ENCODE measurements at places on chromosomes 6 and 20.

GRCh38 chr20:57381596-57382503, 9.3 kb upstream of the RBM38 start:
- DNase-seq: no peak

DNA sequence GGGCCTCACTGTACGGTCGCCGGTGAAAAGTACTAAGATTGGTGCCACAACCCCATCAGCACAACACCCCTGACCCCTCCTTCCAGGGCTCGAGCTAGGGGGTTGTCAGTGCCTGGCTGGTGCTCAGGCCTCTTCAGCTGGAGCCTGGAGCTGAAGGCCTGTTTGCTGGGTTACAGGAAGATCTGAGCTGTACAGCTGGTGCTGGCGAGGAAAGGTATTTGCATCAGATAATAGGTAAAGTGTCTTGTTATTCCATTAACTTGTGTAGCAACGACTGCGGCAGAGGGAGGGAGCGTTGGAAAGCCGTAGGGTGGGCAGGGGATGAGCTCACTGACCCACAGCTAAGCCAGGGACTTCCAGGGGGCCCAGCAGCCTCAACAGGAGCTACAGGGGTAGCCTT, 15.8 kb upstream of the SIRPA start:
- DNase-seq: no peak

GRCh38 chr20:15760001-15760621, 813.1 kb downstream of the KIF16B start:
- no peak for DNase-seq

- DNase-seq: no peak
Measured at GRCh38 chr20:11919581-11919980, 1.9 kb downstream of the BTBD3 start.

- DNase-seq: no peak
Measured at GRCh38 chr6:27121640-27122039, 125.9 kb upstream of the PRSS16 start.

- no peak for DNase-seq
Measured at GRCh38 chr20:8796088-8796660, 272.7 kb upstream of the PLCB4 start.

DNA sequence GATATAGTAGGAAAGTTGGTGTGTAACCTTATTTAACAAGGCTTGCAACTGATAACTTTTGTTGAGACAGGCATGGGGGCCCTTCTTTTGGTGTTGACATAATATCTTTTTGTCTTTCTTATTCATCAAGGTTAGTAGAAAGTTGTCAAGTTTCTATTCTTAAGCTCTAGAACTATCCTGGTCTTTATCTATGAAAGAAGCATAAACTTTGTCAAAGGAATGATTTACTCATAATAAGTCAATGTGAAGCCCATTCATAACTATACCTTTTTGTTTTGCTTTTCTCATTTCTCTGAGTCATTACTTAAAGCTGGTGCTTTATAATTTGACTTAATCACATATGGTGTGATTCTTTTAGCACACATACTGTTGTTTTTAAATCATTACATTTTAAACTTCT, 312.4 kb downstream of the UTRN start:
- DNase-seq: no peak

DNA sequence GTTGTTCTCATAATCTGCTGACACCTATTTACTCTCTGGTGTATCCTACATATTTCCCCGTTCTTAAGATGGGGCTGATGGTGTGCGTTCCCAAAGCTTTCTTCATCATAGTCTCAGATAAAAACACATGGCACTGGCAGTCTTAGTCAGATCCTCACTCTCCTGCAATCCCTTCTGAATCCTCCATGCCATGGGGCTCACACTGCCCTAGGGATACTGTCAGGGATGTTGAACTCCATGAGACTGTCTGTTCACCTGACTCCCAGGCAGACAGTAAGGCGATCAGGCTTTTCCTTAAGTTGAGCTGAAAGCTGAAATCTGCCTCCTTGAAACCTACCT, 76.0 kb downstream of the SLX4IP start:
- no peak for DNase-seq

DNA sequence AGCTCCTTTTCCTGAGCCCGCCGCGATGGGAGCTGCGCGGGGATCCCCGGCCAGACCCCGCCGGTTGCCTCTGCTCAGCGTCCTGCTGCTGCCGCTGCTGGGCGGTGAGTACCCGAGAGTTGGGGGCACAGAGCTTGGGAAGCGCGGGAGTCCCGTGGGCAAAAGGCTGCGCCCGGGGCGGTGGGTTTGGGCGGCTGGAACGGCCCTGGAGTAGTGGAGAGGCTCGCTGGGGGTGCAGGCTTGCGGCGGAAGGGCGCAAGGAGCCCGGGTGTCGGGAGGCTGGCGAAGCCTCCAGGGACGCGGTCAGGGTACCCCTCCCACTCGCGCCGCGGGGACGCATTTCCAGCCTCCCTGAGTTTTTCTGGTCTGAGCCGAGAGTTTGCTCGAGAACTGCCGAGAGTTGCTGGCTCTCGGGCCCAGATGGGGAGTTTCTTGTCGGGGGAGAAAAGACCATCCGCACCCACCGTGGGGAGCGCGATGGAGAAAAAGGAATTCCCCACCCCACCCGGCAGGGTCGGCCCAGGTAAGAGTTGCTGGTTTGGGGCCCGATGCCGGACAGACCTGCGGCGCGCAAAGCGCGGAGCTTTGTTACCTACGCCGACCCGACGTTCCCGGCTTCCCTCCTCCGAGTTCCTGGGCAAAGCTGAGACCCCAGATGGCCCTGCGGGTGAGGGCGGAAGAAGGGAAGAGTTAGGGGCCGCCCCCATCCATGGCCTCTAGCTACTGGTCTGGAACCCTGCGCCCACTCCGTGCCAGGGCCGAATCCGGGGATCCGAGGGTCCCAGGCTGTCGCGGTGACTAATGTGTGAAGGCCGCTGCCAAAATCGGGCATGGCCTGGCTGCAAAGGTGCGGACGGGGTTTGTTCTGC, 584 bp downstream of the PTK7 start:
- DNase-seq: no peak

- DNase-seq: no peak
Measured at GRCh38 chr6:150204705-150205472, 62.0 kb downstream of the PPP1R14C start.

DNA sequence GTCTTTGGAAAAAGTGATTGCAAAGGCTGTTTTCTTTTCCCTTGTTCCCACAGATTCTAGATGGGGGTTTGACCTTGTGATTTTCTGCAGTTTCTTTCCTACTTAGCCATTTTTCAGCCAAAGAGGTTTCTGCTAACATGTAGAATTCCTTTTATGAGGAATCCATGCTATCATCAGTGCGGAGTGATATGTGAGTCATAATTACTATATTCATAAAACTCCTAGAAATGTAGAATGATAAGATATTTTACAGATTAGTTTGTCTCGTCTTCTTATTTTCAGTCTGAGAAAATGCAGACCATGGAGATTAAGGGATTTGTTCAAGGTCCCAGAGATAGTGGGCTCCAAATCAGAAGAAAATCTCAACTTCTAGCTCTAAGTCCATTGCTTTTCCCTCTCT, 98.6 kb downstream of the KCNQ5 start:
- DNase-seq: no peak

GRCh38 chr6:3035397-3035796, 32.9 kb upstream of the RIPK1 start:
- no peak for DNase-seq

GRCh38 chr20:13900496-13900895, 89.9 kb downstream of the SEL1L2 start:
- DNase-seq: no peak

DNA sequence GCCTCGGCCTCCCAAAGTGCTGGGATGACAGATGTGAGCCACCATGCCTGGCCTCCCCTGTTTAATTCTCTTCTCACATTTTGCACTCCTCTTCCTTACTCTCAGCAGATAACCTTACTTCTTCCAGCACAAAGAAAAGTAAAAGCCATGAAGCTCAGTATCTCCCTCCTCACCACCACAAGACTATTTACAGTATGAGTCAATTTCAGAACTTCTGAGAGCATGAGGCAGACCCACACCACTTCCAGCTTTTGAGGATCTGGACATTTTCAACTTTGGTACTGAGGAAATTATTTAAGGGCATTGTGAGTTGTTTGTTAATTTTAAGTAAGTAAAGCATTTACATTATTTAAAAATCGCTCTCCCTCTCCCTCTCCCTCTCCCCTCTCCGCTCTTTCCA, 8.0 kb upstream of the SNX3 start:
- DNase-seq: no peak

DNA sequence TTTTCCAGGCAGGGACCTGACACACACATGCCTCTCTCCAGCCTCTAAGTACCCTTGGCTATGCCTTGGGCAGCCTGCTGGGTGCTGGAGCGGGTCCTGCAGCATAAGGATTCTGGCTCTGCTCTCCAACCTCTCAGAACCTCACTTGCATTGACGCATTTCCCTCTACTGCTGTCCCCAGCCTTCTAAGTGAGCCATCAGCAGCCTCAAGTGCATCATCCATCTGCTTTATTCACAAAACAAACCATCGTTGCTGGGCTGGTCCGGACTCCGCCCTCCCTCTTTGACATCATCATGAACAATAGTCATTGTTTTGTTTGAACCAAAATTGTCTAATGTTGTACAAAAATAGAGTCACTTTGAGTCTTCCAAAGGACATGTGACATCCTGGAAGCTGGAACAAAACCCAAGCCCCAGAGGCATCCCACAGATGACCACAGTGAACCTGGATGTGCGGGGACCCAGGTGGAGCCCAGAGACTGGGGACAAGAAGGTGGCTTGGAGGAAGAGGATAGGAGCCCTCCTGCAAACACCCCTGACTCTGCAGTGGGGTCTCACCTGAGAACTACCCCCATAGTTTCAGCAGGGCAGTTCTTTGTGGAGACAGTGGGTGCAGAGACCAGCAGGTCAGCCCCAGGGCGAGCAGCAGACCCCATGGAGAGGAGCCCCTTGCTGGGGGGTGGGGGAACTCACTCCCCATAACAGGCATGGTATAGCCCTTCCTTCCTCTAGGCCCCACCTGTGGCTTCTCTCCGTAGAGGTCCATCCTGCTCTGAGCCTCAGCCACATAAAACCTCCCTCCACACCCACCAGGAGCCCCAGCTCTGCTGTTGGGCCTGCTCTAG, 230.1 kb downstream of the SYNDIG1 start:
- peak; percentile 23 for DNase-seq

- no peak for DNase-seq
Measured at GRCh38 chr20:56788671-56789610, 159.8 kb downstream of the TFAP2C start.

GRCh38 chr6:34510299-34510698, 44.4 kb downstream of the PACSIN1 start:
- DNase-seq: no peak

DNA sequence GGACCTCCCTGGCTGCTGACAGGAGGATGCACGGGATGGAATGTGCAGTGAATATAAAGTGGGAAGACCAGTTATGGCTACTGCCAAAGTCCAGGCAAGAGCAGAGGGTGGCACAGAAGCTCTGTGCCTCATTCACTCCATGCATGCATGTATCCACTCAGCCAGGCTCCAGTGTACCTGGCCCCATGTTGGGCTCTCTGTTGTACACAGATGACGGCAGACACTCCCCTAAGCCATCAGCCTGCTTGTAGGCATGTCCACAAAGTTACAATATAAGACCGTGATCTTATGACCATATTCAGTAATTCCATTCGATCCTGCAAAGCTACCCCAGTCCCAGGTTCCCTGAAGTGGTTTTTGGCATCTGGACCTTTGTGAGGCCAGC, 116.8 kb downstream of the PREX1 start:
- no peak for DNase-seq

DNA sequence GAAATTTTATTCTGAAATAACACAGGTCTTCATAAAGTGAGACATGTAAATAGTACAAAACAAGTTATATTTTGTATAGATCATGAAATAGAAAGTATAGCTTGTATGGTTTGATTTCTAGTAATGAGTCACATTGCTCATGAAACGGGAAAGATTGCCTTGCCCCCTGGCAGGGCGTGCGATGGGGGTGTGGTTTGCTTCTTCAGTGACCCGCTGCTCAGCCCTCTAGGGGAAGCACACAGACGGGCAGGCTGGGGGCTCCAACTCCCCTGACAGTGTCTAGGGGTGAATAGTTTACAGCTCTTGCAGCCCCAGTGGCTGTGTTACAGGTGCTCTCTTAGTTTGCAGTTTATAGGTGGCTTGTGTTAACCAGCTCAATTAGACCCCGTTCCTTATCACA, 170.5 kb upstream of the RGS17 start:
- DNase-seq: no peak

- DNase-seq: no peak
Measured at GRCh38 chr6:17001188-17001587, 100.7 kb upstream of the STMND1 start.
